ENCODE measurements at places on chromosomes 12 and 14. TPM values are rescaled to one million over a fixed set of nuclear protein-coding genes. Genes with fewer than 3 reads are reported as not detected.

- no peaks in the 10 kb centered on the region for H3K36me3 ChIP-seq
- no peak for DNase-seq
- no peaks in the 10 kb centered on the region for H3K27me3 ChIP-seq
- H3K27ac ChIP-seq = peak overlapping the region; percentile 7
Measured at GRCh38 chr12:46657453-46658411, 168.1 kb downstream of the SLC38A4 start.

DNA sequence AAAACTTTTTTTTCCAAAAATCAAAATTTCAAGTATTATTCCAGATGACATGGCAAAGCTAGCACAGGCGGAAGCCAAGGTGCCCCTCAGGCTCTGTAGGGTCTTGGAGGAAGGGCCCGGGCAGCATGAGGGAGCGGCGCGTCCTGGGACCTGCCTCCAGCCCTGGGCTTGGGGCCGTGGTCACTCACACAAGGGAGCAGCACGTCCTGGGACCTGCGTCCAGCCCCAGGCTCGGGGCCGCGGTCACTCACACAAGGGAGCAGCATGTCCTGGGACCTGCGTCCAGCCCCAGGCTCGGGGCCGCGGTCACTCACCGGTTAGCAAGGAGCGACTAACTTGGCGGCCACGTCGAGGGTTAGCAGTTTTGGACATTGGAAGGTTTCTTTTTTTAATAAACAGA, 11.9 kb upstream of the GOLGA3 start:
- no peak for DNase-seq
- H3K4me3 ChIP-seq = no peak overlapping the region
- H3K27me3 ChIP-seq = no peaks in the 10 kb centered on the region

GRCh38 chr12:49868952-49869815, 26.3 kb upstream of the BCDIN3D start:
- H3K36me3 ChIP-seq = no peaks in the 10 kb centered on the region
- H3K4me3 ChIP-seq = no peak overlapping the region
- H3K27me3 ChIP-seq = no peaks in the 10 kb centered on the region
- peaks cover 28% of the 10 kb centered on the region for H3K4me1 ChIP-seq

Gene IL26
- not detected for total RNA-seq

Gene ENDOU
- 0.32 TPM for total RNA-seq

GRCh38 chr12:48968467-48968866, 3.1 kb downstream of the WNT10B start:
- no peak overlapping the region for H3K27ac ChIP-seq
- peaks cover 43% of the 10 kb centered on the region for H3K27me3 ChIP-seq
- H3K4me3 ChIP-seq = no peak overlapping the region
- DNase-seq = no peak
- H3K4me1 ChIP-seq = peaks cover 27% of the 10 kb centered on the region
- no peaks in the 10 kb centered on the region for H3K36me3 ChIP-seq

DNA sequence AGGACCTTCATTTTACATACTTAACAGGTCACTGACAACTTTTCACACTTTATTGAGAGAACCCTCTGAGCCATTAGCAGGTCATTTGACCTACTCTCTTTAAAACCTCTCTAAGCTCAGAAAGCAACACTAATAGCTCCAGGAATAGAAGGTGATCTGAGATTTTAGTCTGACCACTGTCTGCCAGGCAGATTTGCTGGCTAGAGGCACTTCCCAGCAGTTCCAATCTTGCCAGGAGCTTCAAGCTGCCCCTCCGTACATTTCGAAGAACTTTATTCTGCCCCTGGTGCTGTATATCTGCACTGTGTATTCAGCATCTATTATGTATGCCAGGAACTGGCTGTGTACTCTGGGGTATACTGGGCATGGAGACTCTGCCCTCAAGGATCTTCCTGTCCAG, 56.3 kb downstream of the GPHB5 start:
- H3K27ac ChIP-seq = no peak overlapping the region
- no peak overlapping the region for H3K4me3 ChIP-seq
- H3K27me3 ChIP-seq = no peaks in the 10 kb centered on the region

Gene SAV1
- total RNA-seq = 42.8 TPM

DNA sequence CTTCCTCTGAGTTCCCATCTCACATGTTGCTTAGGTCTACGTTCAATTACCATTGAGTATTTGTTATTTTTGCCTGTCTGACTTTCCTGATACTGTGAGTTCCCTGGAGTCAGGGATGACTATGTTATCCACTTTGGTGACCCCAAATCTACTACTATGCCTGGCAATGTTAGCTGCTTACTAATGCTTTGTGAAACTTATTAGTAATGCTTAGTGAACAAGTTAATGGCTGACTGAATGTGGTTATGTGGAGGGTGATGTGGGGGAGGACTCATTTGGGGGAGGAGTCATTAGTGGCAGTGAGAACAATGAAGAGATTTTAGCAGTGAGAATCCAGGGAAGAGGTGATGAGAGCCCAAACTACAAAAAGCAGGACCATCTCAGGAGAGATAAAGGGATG, 121.6 kb downstream of the KTN1 start:
- DNase-seq = no peak
- H3K36me3 ChIP-seq = no peaks in the 10 kb centered on the region
- H3K27me3 ChIP-seq = no peaks in the 10 kb centered on the region
- H3K4me3 ChIP-seq = no peak overlapping the region
- H3K4me1 ChIP-seq = peaks cover 5% of the 10 kb centered on the region

GRCh38 chr12:107921062-107921461, 146.6 kb downstream of the ASCL4 start:
- no peaks in the 10 kb centered on the region for H3K27me3 ChIP-seq
- H3K36me3 ChIP-seq = no peaks in the 10 kb centered on the region
- no peak for DNase-seq
- H3K4me1 ChIP-seq = no peaks in the 10 kb centered on the region
- H3K4me3 ChIP-seq = no peak overlapping the region

Gene SPX
- 1.7 TPM for total RNA-seq

- H3K27ac ChIP-seq = no peak overlapping the region
- H3K4me1 ChIP-seq = peaks cover 36% of the 10 kb centered on the region
- H3K36me3 ChIP-seq = no peaks in the 10 kb centered on the region
- H3K27me3 ChIP-seq = no peaks in the 10 kb centered on the region
- no peak overlapping the region for H3K4me3 ChIP-seq
Measured at GRCh38 chr14:60161196-60162107, 3.7 kb downstream of the DHRS7 start.

DNA sequence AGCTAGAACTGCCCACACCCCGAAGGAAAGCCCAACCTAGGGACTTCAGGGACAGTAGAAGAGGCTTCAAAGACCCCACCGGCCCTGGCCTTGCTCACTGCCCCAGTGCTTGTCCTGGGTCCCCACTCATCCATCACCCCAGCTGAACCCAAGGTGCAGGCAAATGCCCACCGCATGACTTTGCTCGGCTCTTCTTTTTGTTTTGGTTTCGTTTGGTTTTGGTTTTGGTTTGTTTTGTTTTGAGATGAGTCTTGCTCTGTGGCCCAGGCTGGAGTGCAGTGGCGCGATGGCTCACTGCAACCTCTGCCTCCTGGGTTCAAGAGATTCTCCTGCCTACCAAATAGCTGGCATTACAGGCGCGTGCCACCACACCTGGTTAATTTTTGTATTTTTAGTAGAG, 9.0 kb downstream of the CCDC85C start:
- H3K27ac ChIP-seq = no peak overlapping the region
- H3K4me1 ChIP-seq = peaks cover 42% of the 10 kb centered on the region
- no peak overlapping the region for H3K4me3 ChIP-seq

GRCh38 chr12:28489246-28489645, 299.0 kb downstream of the CCDC91 start:
- no peaks in the 10 kb centered on the region for H3K36me3 ChIP-seq
- H3K4me3 ChIP-seq = no peak overlapping the region
- DNase-seq = no peak
- no peaks in the 10 kb centered on the region for H3K4me1 ChIP-seq

- H3K27me3 ChIP-seq = no peaks in the 10 kb centered on the region
- no peak overlapping the region for H3K4me3 ChIP-seq
- no peaks in the 10 kb centered on the region for H3K36me3 ChIP-seq
- DNase-seq = no peak
- H3K27ac ChIP-seq = no peak overlapping the region
Measured at GRCh38 chr12:31931796-31932715, 27.2 kb upstream of the RESF1 start.

DNA sequence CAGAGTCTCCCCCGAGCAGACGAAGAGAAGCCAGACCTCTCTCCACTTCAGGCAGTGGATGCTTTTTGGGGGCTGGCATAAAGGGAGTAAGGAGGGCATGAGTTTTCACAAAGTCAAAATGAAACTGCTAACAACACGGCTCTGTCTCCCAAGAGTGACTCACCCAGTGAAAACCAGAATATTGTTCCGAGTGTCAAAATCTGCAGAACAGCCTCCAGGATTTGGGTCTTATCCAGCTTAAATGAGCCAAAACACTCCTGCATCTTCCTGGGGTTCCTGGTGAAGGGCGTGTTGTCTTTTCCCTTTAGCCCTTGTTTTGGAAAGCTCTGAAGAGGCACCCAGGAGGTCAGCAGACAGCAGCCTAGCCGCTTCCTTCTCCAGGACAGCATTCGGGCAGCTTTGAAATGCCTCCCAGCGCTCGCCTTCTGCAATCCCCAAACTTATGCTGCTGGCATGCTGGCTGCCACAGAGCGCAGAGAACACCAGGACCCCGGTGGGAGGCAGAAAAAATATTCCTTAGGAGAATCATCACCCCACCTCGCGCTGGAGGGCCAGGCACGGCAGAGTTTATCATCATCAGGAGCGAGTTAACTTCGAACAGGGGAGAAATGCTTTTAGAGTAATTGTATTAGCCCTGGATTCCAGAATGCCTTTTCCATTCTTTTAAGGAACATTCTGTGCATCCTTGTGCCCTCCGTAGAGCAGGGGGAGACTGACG, 117.7 kb upstream of the NCOR2 start:
- H3K4me1 ChIP-seq = peaks cover 75% of the 10 kb centered on the region
- no peaks in the 10 kb centered on the region for H3K27me3 ChIP-seq
- no peak for DNase-seq
- H3K27ac ChIP-seq = peak overlapping the region; percentile 61
- no peaks in the 10 kb centered on the region for H3K36me3 ChIP-seq
- H3K4me3 ChIP-seq = peak overlapping the region; percentile 7

Gene RHEBL1
- total RNA-seq = 1.1 TPM

Gene TTC8
- 11.5 TPM for total RNA-seq

Gene PTGER2
- total RNA-seq = 5.3 TPM

Gene PPP1R13B
- 78.5 TPM for total RNA-seq

- no peaks in the 10 kb centered on the region for H3K36me3 ChIP-seq
- peaks cover 20% of the 10 kb centered on the region for H3K4me1 ChIP-seq
- peaks cover 32% of the 10 kb centered on the region for H3K27me3 ChIP-seq
- no peak for DNase-seq
Measured at GRCh38 chr12:52817699-52818238, 3.9 kb upstream of the KRT4 start.

- no peak overlapping the region for H3K4me3 ChIP-seq
- no peak overlapping the region for H3K27ac ChIP-seq
Measured at GRCh38 chr12:26636710-26637328, 196.2 kb downstream of the ITPR2 start.
